ENCODE measurements at places on chromosomes 5 and 9.

- DNase-seq: no peak
Observed at GRCh38 chr5:64942460-64942859, 173.7 kb downstream of the CWC27 start.

DNA sequence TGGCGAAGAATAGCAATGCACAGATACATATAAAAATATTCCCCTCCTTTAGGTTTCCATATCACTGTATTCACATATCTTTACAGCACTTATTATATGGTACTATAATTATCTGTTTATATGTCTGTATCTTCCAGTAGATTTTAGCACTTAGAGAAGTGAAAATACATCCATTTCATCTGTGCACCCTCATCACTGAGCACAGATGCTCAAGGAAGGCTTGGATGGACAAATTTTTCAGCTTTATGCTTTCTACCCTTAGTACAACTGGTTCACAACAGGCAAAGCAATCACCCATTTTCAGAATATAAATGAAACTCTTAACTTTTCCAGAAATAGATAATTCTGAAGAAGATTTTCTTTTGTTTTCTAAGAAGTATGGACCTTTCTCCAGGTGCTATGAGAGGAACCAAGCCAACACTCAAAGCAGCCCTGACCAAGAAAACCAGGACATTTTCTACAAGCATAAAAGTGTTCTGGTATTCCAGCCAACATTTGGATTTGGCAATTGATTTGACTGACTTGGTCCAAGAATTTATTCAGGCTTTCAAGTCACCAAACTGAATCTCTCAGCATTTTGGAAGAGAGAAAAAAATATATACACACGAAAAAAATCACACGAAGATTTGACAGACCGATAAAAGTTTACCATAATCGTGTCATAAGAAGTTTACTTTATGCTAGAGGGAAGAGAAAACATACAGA, 170.2 kb upstream of the CD180 start:
- DNase-seq: no peak

GRCh38 chr9:136244122-136244968, 1.3 kb downstream of the QSOX2 start:
- no peak for DNase-seq

- DNase-seq: no peak
Observed at GRCh38 chr9:96413302-96414221, 4.6 kb downstream of the ZNF367 start.

GRCh38 chr5:112995764-112996618, 19.4 kb downstream of the DCP2 start:
- peak; percentile 91 for DNase-seq

- no peak for DNase-seq
Observed at GRCh38 chr9:65458465-65458864, 173.5 kb upstream of the FOXD4L5 start.

DNA sequence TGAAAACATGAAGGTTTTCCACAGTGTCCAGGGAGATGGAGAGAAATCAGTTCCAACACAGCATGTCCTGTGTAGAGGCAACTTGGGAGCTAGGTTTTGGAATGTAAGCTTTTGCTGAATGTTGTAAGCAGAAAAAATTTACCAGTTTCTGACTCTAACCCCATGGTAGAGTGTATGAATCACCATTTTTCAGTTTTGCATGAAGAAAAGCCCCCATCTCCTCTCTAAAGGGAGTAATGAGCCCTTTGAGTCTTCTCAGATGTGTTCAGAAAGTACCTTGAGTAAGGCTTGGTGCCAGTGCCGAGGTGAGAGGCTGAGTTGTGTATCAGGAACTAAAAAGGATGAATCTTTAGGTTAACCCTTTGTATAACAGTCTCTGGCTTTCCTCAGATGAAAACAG, 96.2 kb downstream of the ADRB2 start:
- DNase-seq: no peak

- no peak for DNase-seq
Observed at GRCh38 chr9:135555203-135555602, 6.4 kb upstream of the PAEP start.

GRCh38 chr9:129549139-129549538, 71.8 kb downstream of the C9orf50 start:
- DNase-seq: no peak

DNA sequence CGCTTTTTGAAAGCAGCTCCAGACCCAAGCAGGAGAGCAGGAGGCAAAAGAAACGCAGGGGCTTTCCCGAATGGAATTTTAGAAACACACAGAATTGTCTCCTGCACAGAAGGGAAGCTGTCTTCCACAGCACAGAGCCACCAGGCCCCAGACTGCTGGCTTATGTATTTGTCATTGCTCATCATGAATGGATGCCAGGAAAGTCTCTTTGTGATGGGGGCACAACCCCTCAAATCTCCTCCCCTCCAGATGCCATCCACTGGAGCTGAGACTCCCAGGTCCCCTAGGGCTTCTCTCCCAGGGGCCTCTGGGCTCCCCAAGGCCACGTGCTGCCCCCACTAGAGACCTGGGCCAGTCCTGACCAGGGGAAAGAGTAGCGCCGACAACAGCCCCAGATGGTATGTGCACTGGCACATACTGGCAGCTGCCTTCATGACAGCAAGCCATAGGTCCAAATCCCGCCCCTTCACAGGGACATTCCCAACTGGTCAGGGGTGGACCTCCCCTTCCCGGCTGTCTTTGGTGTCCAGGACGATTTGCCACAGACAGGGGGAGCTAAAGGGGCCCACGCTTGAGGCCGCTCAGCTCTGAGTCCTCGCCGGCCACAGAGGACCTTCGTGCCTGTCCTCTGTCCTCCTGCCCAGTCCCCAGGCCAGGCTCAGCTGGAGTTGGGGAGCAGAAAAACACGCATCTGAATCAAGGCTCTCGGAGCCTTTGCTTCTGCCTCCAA, 127.8 kb downstream of the KCNIP1 start:
- no peak for DNase-seq

DNA sequence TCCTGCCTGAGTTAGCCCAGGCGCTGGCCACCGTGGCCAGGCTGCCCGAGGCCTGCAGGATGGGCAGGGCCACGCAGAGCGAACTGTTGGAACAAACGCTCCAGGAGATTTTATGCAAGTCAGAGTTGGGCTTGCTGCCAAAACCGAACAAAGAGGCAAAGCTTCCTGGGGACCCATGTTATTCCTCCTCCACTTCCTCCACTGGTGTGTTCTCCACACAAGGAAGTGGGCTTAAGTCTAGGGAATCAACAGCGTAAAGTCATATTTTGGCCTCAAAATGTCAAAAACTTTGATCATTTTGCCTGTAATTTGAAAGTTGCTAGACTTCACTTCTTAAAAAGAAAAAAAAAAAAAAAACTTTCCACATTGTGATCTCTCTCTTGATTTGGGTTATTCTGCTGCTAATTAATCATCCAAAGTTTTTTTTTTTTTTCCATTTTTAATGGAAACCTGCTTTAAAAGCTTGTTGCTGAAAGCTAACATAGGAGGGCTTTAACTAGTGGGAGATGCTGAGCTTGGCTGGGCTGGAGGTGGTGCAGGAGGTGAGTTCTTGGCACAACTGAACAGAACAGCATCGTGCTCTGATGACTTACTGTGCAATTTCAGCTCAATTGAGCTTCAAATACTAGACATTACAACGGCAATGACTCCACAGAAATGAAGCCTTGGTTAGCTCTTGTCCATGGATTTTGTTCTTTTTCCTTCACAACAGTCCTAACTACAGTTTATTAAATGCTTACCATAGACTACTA, 73.0 kb downstream of the PTPDC1 start:
- peak; percentile 55 for DNase-seq

DNA sequence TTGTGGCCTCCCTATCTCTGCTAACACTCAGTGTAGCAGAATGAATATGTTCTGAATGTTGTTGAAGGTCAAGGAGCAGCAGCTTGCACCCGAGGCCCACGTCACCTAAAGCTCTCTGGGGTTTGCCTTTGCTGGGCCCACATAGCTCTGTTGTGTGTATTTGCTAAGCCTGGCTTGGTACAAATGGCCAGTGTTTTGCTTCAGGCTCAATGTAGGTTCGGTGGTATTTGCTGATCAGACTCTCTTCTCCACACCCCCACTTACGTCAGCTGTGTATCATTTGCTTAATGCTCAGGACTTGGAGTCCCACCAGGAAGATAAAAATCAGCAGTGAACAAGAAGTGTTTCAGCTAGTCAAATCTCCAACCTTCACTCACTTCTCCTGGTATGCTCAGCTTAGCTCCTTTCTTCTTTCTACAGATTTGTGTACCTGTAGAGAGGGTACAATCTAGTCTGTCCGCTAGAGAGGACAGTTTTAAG, 4.8 kb upstream of the RFESD start:
- peak; percentile 60 for DNase-seq

DNA sequence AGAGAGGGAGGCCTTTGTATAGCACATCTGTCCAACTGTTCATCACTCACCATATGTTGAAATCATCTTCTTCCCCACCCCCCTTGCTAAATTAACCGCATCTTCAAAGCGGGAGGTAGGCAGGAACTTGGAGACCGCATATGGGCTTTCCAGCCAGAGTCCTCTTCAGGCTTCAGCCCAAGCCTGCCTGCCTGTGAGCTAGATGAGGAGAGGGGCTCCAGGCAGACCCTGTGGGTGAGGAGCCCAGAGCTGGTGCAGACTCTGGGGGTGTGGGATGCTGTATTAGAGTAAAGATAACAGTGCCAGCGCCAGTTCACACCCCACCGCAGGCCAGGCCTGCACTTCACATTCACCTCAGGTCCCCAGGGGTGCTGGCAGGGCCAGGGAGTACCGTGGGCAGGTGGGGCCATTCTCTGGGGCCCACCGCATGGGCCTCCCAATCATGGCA, 16.2 kb downstream of the PRRC2B start:
- peak; percentile 32 for DNase-seq

- DNase-seq: no peak
Observed at GRCh38 chr5:54766748-54767147, 218.6 kb downstream of the ESM1 start.

GRCh38 chr5:32489791-32490562, 45.4 kb upstream of the ZFR start:
- peak; percentile 98 for DNase-seq

GRCh38 chr5:94967525-94967924, 317.4 kb downstream of the MCTP1 start:
- no peak for DNase-seq

GRCh38 chr5:103272377-103272776, 13.8 kb downstream of the MACIR start:
- DNase-seq: peak; percentile 40

DNA sequence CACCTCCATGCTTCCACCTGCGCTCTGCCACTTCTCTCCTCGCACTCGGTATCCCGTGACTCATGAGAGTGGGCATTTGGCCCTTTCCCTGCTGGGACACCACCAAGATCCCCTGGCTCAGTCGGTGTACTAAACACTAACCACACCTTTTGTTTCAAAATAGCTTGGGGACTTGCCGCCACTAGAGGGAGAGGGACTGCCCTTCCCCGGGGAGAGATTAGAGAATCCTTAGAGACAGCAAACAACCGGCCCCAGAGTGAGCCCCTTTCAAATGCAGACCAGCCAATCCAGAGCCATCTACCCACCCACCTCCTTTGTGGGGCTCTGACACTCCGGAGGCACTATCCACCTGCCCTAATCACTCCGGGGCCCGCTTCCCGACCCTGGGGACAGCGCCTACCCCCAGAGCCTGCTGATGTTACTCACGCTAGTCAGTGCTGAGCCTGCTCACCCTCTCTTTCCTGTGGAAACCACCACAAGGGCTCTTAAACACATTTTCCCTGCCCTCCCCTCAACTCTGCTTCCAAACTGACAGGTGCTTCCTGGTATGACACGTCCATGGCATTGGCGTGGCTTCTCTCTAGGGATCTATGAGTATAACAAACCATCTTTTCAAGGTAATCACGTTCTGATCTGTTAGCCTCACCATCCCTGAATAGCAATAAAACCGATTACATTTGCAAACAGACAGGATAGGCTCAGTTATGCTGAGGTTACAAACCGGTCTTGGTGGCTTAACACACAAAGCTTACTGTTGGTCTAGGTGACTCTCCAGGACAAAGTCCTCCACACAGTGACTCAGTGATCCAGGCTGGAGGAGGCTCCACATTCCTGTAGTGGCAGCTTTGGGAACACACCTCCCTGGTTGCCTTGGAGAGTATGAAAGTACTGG, 180.1 kb upstream of the MVB12B start:
- no peak for DNase-seq

Measured in adipocyte (in vitro differentiated cells).